Suprapubic skin (tissue), 4 donors: ENCODE measurements at places on chromosomes 13 and 19. TPM values are rescaled to one million over a fixed set of nuclear protein-coding genes. Genes with fewer than 3 reads are reported as not detected.

DNA sequence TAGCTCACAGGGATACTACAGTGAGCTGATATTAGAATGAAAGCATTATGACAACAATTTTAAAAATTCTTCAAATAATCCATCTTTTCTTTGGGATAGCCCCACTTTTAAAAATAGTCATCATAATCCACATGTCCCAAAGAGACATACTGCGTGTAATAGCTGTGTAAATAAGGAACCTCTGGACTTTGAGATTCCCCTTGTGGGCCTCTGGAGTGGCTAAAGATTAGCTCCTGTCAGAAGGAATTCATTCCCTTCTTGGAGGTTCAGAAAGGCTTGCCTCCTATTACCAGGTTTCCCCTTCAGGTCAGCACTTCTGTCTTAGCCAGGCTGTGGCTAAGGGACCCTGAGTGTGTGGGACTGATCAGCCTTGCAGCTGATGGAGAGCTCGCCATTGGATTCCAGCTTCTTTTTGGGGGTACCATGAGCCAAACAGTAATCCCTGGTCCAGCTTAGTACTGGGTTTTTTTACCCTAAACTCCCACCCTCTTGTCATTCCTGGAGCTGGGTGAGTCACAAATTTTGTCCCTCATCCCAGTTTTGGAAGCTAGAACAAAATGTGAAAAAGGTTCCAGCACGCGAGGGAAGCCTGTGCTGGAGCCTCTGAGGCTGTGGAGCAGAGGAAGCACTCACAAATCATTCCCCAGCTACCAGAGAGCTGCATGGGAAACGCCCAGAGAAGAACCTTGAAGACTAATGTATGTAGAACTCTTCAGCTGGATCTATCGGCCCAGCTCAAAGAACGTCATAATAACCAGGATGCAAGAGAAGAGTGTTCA is 96.7 kb downstream of the RNASEH2B start:
- H3K36me3 ChIP-seq = no peaks in the 10 kb centered on the region
- peak overlapping the region; percentile 64 for H3K27ac ChIP-seq
- no peaks in the 10 kb centered on the region for H3K4me1 ChIP-seq
- no peak overlapping the region for H3K4me3 ChIP-seq
- DNase-seq = no peak

DNA sequence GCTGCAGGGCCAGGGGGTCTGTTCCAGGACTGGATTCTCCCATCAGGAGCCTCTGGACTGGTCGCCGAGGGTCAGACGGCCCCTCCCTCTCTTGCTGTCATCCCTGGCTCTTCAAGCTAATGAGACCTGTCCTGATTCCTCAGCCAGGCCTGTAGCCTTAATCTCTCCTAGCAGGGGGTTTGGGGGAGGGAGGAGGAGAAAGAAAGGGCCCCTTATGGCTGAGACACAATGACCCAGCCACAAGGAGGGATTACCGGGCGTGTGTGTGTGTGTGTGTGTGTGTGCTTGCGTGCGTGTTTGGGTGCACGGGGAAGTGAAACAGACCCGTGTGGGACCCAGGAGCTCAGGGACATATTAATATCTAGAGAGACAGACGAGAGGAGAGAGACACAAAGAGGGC is 1.9 kb upstream of the CRX start:
- no peak overlapping the region for H3K27ac ChIP-seq
- DNase-seq = no peak
- no peaks in the 10 kb centered on the region for H3K36me3 ChIP-seq
- no peak overlapping the region for H3K4me3 ChIP-seq

DNA sequence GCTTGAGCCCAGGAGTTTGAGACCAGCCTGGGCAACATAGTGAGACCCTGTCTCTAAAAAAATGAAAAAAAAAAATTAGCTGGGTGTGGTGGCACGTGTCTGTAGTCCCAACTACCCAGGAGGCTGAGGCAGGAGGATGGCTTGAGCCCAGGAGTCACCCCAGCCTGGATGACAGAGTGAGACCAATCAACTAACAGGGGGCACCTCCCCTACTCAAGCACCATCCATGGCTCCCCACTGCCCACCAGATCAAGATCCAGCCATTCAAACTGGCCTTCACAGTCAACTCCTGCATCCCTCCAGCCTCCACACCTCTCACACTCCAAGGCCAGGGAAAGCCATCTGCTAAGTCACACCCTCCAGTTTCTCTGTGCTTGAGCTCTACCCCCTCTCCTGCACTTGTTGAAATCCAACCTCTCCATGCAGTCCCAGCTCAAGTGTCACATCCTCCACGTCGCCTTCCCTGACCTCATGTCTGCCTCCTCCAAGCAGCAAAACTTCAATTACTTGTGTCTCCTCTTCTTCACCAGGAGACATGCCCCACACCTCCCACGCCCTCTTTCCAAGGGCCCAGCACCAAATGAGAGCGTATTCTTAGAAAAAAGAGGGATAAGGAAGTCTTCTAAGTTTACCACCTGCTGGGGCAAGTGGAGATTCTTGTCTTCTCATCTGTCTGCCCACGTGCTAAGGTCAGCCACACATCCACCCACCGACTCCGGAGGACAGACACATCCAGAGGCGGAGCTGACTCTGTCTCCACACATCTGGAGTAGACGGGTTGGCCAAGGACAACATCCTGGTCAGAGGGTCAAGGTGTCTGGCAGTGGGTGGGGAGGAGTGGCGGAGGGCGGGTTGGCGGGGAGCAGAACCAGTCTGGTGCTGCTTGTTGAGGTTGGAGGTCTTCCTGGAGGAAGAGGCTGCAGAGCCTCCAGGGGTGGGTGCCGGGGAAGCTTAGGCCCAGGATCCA is 974 bp upstream of the CYP4F22 start:
- DNase-seq = no peak
- H3K36me3 ChIP-seq = no peaks in the 10 kb centered on the region
- H3K4me1 ChIP-seq = peaks cover 24% of the 10 kb centered on the region

GRCh38 chr19:46967578-46968032 is 52.0 kb upstream of the NPAS1 start:
- DNase-seq = peak; percentile 75
- H3K27ac ChIP-seq = peak overlapping the region; percentile 19
- H3K36me3 ChIP-seq = no peaks in the 10 kb centered on the region
- H3K4me1 ChIP-seq = peaks cover 36% of the 10 kb centered on the region
- H3K27me3 ChIP-seq = no peaks in the 10 kb centered on the region

DNA sequence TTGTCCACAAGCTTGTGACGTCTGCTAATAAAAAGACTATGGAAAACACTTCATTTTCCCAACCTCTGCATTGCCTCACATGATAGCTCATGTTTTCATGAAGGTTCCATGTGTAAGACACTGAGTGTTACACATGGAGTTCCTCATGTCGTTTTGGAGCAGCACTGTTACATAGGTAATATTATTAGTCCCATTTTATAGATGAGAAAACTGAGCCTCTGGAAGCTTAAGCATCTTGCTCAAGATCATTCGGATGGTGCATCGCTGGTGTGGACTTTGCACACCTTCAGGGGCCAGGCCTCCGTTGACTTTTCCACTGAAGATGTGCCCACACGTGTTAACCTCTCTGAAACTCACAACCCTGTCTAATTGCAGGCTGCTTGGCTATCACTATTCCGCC is 743.4 kb downstream of the UQCRFS1 start:
- H3K4me1 ChIP-seq = peaks cover 10% of the 10 kb centered on the region
- no peak overlapping the region for H3K4me3 ChIP-seq
- no peak for DNase-seq
- no peak overlapping the region for H3K27ac ChIP-seq

DNA sequence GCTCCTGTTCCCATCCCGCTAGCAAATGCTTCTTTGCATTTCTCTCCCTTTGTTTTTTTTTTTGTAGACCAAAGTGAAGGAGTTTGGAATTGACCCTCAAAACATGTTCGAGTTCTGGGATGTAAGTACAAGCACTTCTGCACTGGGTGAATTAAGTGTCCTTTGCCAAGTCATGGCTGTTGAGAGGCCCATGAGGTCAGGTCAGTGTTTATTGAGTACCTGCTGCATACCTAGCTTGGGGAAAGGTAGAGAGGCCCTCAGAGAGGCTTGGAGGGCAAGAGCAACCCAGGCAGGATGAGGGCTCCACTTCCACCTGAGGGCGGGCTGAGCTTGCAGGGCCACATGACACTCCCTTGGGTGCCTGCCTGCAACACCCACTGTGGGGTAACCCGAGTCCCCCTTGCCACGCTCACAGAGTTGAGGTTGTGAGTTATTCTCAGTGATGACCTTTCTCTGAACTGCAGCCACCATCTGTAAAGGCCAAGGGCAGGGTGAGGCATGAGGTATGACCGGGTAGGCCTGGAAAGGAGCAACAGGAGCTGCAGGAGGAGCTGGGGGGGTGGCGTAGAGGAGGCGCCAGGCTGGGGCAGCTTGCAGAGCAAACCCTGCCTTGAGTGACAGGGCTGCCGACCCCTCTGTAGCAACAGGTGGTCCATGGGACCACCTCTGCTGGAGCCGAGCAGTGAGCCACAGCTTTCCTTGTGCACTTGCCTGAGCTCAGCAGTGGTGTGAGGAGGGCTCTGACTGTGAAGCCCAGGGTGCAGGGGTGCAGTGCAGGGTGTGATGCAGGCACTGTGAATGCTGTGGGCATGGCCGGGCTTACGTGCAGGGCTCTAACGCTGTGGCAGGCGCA is 16.6 kb downstream of the GPI start:
- DNase-seq = no peak
- H3K27ac ChIP-seq = no peak overlapping the region
- no peaks in the 10 kb centered on the region for H3K27me3 ChIP-seq
- no peak overlapping the region for H3K4me3 ChIP-seq

DNA sequence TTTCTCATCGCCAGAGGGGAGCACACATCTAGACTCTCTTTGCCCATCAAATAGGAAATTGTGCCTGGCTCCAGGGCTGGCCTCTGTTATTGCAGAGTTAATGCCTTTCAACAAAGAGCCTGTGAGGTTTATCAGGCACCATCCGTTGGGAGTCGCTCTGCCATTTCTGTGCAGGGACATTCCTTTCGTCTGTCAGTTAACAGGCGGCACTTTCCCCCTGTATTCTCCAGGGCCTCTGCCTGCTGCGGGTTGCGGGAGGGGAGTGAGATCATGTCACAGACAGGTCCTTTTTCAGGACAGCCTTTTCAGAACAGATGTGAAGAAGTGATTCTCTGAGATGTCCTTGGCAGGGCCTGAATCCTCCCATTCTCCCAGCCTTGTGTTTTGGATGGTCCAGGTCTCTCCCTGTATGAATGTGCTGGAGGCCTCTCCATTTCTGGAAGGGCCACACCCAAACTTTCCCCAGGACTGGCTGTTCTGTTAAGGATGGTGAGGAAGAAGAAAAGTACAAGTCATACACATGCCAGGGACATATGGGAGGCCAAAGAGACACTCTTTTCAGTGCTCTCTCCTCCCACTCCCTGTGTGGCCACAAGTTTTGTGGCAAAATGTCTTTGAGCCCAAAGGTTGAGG is 14.9 kb downstream of the SERP2 start:
- H3K27ac ChIP-seq = no peak overlapping the region
- H3K4me1 ChIP-seq = peaks cover 4% of the 10 kb centered on the region
- H3K27me3 ChIP-seq = no peaks in the 10 kb centered on the region
- no peak for DNase-seq
- no peaks in the 10 kb centered on the region for H3K36me3 ChIP-seq

- H3K4me1 ChIP-seq = peaks cover 3% of the 10 kb centered on the region
- H3K27me3 ChIP-seq = peaks cover 12% of the 10 kb centered on the region
- no peak overlapping the region for H3K4me3 ChIP-seq
- no peaks in the 10 kb centered on the region for H3K36me3 ChIP-seq
These were observed 9.1 kb upstream of the ZNF536 start for GRCh38 chr19:30363073-30363472.

DNA sequence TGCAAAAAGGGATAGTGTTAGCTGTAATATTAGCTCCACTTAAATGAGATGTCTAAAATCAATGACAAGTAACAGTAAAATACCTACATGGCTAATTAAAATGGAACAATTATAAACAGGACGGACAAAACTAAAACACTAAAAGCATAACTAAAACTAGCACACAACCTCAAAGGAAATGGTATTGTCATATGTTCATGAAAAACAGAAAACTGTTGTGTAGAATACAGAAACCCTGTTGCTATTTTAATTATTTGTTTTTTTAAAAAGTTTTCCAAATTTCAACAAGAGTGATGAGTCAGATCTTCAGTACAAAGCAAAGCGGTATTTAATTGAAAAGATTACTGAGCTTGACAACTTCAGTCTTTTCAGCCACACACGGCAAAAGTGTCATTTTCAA is 4.2 kb downstream of the RCBTB2 start:
- no peaks in the 10 kb centered on the region for H3K27me3 ChIP-seq
- H3K4me3 ChIP-seq = no peak overlapping the region
- no peak for DNase-seq
- H3K4me1 ChIP-seq = peaks cover 21% of the 10 kb centered on the region
- H3K36me3 ChIP-seq = no peaks in the 10 kb centered on the region

DNA sequence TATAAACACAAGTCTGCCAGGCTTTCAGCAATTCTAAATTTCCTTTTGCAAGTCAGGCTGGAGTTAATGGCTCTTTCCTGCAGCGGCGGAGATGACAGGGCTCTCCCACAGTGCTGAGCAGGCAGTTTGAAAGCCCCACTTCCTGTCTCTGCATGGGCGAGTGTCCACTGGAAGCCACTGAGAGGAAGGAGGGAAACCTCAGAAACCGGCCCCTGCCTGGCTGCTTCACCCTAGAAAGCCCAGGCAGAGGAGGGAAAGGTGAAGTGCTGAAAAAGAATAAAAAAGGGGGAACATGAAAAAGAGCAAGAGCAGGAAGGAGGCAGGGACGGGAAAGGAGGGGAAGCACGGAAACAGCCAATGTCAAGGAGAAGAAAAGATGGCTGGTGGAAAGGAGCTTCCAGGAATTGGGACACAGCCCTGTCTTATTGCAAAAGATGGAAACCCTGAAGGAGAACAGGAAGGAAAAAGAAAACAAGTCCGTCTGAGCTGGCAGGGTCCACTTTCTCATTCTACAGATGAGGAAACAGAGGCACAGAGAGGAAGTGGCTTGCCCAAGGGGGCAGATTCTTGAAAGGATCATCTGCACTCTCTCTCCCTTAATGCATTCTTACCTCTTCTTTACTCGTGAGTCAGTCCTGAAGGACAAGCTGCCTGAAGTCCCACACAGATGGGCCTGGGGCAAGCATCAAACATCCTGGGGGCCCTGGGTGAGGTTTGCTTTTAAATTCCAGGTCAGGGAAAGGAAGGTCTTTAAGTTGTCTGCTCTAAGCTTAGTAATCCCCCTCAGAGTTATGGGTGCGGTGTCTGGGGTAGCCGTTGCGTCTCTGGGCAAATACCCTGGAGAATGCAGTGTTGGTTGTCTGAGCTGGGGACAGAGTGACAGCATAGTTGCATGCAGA is 38.8 kb upstream of the ALOX5AP start:
- H3K4me3 ChIP-seq = no peak overlapping the region
- peaks cover 23% of the 10 kb centered on the region for H3K4me1 ChIP-seq
- H3K36me3 ChIP-seq = no peaks in the 10 kb centered on the region
- no peaks in the 10 kb centered on the region for H3K27me3 ChIP-seq

- H3K36me3 ChIP-seq = no peaks in the 10 kb centered on the region
- peak; percentile 89 for DNase-seq
- peaks cover 82% of the 10 kb centered on the region for H3K4me1 ChIP-seq
- H3K27ac ChIP-seq = peak overlapping the region; percentile 77
These were observed 36.0 kb downstream of the MBNL2 start for GRCh38 chr13:97257800-97258799.

GRCh38 chr19:24060687-24061356 is 26.2 kb upstream of the ZNF254 start:
- no peak overlapping the region for H3K4me3 ChIP-seq
- no peaks in the 10 kb centered on the region for H3K4me1 ChIP-seq
- no peaks in the 10 kb centered on the region for H3K27me3 ChIP-seq
- no peak overlapping the region for H3K27ac ChIP-seq

ZSCAN18 gene
- 50.6 TPM for total RNA-seq

ACP7 gene
- total RNA-seq = 17.8 TPM

TMEM190 gene
- total RNA-seq = not detected

PRX gene
- total RNA-seq = 7.3 TPM
